Fibroblast of pulmonary artery (primary cell): ENCODE measurements at places on chromosomes 5 and 9.

DNA sequence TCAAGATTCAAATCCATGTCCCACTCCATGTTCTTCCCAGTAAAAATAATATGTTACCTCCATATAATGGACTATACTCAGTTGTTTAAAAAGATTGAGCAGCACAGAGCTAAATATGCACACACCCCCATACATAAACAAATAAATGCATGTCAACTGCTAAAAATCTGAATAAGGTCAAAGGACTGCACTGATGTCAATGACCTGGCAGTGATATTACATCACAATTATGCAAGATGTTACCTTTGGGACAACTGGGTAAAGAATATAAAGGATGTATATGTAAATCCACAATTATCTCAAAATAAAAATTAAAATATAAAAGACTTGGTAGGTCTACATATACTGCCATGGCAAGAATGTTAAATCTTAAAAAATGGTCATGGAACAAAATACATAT is 57.9 kb downstream of the CDK5RAP2 start:
- no peak for DNase-seq

DNA sequence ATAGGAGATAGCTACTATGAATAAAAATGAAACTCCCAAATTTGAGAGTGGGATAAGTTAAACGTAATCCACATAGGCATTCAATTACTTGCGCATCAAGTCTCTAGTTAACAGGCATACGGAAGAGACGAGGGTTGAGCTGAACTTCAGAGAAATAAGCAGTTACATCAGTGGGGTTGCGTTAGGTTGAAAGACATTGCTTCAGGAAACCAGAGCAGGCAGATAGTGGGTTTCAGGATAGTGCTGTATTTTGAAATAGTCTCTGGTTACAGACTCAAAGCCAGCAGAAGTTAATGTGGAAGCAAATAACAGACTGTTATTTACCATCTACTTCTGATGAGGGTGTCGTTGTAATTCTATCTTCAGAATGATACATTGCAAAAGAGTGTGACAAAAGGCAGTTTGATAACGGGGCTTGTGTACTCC is 533.4 kb downstream of the PDE4D start:
- peak; percentile 71 for DNase-seq

DNA sequence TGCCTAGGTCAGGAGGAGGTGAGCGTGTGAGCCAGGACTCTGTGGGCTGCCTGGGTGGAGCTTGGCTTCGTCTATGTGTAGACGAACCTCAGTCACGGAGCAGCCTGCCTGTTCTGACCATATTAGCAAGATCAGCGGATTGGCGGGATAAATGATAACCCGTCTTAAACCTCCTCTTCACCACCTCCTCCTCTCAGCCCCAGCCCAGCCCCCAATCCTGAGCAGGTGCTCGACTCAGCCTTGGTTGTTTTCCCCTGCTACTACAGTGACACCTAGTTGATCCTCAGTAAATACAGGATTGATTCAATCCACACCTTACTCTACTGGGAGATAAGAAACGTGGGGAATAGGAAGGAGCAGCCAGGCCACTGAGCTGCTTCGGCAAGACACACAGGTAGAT is 286.1 kb downstream of the IRX2 start:
- no peak for DNase-seq

GRCh38 chr5:137695651-137696428 is 40.0 kb downstream of the KLHL3 start:
- no peak for DNase-seq

GRCh38 chr5:24525414-24525813 is 119.4 kb downstream of the CDH10 start:
- DNase-seq = no peak
